Muscle of leg (tissue), 16 donors: ENCODE measurements at places on chromosomes 7 and 10. TPM values are rescaled to one million over a fixed set of nuclear protein-coding genes. Genes with fewer than 3 reads are reported as not detected.

The RP9 gene
- polyA plus RNA-seq, result 22.3 TPM

The PPP1R3A gene
- polyA plus RNA-seq, result 36.4 TPM

The MTPN gene
- 117 TPM for polyA plus RNA-seq

The CNOT4 gene
- polyA plus RNA-seq, result 18.5 TPM

The TAS2R4 gene
- polyA plus RNA-seq, result 0.61 TPM

The ASB10 gene
- polyA plus RNA-seq, result 1.3 TPM

The MCM10 gene
- 5.1 TPM for polyA plus RNA-seq

The LRRC18 gene
- polyA plus RNA-seq, result 0.24 TPM

The NEUROD6 gene
- polyA plus RNA-seq, result 0.21 TPM

The CHST15 gene
- polyA plus RNA-seq, result 10.6 TPM

The ACSL5 gene
- 1.6 TPM for polyA plus RNA-seq

GRCh38 chr10:42932116-42932515 is 144.8 kb upstream of the RET start:
- no peak for DNase-seq

DNA sequence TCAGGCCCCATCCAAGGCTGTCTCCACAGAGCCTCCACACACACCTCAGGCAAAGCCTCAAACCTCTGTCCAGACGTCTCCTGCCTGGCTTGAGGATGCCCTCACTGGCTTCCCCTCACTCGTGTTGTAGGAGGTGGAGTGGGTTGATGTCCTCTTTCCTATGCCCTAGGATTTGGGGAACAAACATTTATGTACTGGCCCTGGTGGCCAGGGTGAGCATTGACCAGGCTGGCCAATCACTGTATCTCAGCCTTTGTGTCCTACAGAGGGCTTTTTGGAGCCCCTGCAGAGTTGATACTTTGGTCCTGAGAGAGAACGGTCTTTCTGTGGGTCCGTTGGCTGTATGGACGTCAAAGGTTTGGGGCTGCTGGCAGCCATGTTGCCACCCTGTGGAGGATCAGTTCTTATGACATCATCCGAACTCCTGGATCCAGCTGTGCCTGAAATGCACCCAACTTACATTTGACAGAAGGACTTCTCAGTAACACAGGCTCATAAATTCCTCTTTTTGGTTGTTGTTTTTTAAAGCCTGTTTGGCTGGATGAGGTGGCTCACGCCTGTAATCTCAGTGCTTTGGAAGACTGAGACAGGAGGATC is 2.3 kb upstream of the GRID2IP start:
- DNase-seq, result no peak

DNA sequence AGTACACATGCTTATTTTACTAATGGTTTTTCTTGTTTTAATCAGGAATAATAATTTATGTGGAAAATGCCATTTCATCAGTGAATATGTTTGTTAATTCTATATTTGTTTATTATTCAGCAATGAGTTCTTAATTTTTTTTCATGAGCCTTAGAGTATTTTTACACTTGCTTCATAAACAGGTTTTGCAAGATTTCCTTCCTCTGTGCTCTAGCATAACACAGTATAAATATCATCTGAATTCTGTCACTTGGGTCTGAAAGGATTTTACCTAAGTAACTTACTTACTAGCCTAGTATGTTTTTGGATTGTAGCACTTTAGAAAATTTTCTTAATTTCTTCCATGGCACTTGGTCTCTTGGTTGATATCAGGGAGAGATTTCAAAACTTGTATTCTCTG is 45.8 kb downstream of the GLCCI1 start:
- DNase-seq, result no peak

DNA sequence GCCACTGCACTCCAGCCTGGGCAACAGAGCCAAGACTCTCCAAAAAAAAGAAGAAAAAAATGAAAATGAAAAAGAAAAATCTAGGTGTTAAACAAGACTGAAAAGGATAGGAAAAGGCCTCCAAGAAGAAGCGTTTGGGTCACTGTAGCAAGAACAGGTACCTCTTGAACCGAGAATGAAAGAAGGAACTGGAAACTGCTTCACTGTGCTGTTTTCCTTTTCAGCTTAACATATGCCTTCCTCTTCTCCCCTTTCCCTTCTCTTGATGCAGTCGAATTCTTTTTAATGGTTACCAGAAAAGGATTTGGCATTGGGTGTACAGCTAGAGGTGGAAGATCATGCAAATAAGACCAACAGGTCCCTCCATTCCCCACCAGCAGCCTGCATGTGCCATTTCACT is 28.1 kb downstream of the LRRC4 start:
- peak; percentile 52 for DNase-seq

- DNase-seq, result no peak
Observed at GRCh38 chr10:121338206-121338980, 259.9 kb downstream of the FGFR2 start.

DNA sequence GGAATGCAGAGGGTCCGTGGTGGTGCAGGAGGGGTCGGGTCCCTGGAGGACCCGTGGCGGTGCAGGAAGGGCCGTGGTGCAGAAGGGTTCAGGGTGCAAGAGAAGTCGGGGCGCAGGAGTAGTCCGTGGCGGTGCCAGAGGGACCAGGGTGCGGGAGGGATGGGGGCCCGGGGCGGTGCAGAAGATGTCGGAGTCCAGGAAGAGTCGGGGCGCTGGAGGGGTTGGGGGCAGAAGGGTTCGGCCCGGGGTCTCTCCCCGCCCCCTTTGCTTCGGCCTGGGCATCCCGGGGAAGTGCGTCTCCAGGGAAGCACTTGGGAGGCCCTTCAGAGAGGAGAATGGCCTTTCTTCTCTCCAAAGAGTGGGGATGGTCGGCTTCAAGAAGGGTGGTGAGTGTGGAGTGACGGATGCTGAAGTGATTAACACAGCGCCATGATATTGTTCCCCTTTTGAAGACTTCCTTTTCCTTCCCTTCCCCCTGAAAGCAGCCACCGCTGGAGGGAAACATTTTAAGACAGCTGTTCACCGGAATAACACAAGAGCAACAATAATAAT is 997 bp downstream of the WDR37 start:
- peak; percentile 51 for DNase-seq

- peak; percentile 95 for DNase-seq
Observed at GRCh38 chr10:104339469-104340110, 1.3 kb upstream of the ITPRIP start.

DNA sequence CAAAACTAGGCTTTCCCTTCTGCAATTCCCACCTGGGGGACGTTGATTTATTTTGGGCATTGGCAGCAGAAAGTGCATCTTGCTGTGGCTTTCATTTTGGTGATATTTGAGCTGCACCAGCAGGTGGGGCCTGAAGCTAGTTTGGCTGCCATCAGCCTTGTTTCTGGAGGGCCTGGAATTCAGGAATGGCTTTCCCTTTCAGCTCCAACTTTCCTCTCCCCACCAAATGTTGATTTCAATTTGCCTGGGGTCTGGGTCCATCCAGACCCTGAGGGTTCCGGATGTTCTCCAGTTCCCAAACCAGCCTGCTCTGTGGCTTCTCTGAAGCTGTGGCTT is 640.4 kb downstream of the TYW1 start:
- DNase-seq, result peak; percentile 44

DNA sequence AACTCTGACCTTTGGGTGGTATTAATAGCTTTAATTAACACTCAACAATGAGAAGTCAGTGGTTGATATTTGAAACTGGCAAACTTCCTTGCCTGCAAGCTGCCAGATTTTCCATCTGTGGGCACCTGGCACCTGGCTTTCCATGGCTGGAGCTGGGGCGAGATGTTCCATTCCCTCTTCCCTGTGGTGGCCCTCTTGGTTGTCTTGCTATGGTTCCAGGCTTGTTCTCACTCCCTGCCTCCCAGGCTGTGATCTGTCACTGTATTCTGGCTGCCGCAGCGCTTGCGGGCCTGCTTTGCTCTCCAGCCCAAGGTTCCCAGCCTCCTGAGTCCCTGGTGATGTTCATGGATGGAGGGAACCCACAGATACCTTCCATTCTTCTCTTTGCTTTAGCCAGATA is 201.0 kb downstream of the FRMD4A start:
- no peak for DNase-seq

DNA sequence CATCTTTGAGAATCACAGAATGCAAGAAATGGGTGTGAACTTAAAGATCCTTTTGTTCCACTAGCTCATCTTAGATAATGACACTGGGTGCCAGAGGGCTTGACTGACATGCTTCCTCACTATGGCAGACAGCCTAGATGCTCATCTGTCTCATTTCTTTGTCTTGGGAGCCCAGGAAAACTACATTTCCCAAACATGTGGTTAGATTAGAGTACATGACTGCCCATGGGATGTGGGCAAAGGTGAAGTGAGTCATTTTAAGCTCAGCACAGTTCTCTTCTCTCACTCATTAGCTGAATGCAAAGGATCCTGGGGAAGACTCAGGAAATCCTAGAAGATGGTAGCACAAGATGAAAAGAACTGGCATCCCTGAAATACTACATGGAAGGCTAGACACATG is 32.5 kb upstream of the TBX20 start:
- DNase-seq, result no peak

DNA sequence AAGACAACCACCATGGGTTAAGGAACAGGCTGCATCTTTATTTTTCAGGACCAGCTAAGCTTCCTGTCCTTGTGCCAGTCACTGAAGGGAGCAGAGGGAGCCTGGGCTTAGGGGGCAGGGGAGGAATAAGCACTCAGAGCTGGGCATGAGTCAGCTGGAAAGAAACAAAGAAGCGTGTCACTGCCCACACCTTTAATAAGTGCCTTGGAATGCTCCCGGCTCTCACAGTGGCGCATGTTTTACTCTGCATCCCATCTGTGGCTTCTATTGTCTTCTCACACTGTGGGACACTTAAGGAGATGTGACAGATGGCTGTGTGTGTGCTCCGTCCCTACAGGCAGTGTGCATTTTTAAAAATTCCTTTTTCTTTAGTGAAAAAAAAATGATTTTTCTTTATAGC is 71.7 kb downstream of the MTURN start:
- no peak for DNase-seq

DNA sequence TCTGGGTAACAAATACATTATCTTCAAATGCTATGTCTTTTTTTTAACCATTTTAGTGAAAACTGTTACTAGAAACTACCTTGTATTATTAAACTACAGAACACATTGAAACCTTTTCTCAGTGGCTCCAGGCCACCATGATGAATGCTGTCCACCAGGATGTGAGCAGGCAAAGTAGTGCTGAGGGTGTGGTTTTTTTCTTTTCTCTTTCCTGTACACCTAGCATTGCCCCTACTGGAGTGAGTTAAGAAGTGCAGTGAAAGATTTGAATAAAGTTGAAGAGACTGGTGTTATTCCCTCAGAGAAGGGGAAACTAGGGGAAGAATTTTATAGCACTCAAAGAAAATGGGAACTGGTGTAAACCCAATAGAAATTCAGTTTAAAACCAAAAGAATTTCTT is 120.0 kb upstream of the SAMD8 start:
- DNase-seq, result no peak

- DNase-seq, result no peak
Observed at GRCh38 chr10:132434405-132435005, 37.5 kb downstream of the PWWP2B start.

DNA sequence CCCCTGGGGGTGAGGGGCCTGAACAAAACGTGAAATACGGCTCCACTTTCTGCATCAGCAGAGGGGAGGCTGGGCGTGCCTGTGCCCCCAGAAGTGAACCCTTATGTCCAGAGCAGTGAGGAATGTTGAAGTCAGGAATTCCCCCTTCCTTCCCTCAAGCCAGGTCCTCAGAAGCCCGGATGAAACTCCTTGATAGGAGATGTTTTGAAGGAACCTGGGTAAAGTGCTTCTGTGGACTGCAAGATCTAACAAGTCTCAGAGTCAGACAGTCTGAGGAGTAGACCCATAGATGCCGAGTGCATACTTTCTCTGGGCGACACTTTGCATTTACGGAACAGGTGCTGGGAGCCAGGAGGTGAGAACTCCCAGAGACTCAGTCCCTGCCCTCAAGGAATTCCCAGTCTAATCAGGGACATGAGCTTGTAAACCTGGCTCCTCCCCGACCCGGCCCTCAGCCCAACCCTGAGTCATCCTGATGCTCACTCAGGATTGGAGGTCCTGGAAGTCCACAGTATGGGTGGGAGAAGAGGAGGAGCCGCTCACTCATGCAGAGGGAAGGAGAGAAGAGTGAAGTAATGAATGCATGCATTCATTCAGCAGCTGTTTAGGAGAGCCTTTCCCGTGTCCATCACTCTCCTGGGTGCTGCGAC is 179.5 kb upstream of the ITGB1 start:
- DNase-seq, result no peak

GRCh38 chr10:126042354-126042753 is 146.0 kb downstream of the FANK1 start:
- no peak for DNase-seq

GRCh38 chr7:113824117-113824823 is 94.5 kb downstream of the PPP1R3A start:
- peak; percentile 29 for DNase-seq

GRCh38 chr7:584122-584465 is 64.4 kb upstream of the PDGFA start:
- no peak for DNase-seq

- DNase-seq, result no peak
Observed at GRCh38 chr7:93185303-93186027, 37.3 kb upstream of the SAMD9L start.

DNA sequence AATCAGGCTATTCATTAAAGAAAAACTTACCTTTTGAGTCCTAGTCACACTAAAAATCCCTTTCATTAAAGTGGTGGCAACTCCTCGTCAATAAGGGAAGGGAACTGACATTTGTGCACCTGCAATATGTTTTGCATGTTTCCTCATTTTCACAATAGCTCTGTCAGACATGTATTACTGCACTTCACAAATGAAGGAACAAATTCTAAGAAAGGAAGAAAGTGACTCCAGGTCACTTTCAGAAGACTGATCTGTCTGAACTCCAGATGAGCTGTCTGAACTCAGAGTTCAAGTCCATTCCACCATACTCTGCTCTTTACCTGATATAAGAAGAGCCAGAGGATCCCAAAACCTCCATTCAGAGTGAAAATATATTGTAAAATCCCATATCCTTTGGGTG is 50.3 kb upstream of the GSAP start:
- no peak for DNase-seq

DNA sequence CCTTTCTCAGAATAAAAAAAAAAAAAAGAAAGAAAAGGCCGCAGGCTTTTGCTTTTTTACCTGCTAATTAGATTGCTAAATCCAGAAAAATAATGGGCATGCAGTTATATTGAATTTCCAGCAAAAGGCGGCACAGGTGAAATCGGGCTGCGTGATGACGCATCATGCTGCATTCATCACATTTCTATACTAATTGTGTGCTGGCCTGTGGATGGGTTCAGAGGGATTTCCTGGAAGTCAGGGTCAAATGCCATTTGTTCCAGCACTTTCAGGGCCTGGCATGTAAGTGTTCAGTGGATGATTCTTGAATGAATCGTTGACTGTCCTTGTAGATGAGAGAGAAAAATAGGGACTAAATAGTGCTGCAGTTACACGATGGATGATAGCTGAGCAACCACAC is 292.7 kb downstream of the CAMK1D start:
- DNase-seq, result no peak
